ENCODE measurements at places on chromosomes 6 and 20.

DNA sequence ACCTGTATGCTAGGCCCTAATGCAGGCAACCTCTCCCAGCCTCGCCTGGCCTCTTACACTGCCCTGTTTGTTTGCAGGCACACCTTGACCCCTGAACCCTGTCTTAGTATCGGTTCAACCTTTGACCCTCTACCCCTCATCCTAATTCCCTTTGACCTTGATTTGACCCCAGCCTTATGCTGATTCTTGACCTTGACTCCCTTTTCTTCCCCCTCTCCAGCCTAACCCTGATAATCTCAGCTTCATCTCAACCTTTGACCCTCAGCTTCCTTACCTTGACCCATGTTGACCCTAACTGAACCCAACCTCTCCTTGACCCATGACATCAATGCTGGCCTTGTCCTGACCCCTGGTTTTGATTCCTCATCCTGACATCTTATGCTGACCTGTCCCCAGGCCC, 33.8 kb downstream of the UQCC2 start:
- no peak for DNase-seq

DNA sequence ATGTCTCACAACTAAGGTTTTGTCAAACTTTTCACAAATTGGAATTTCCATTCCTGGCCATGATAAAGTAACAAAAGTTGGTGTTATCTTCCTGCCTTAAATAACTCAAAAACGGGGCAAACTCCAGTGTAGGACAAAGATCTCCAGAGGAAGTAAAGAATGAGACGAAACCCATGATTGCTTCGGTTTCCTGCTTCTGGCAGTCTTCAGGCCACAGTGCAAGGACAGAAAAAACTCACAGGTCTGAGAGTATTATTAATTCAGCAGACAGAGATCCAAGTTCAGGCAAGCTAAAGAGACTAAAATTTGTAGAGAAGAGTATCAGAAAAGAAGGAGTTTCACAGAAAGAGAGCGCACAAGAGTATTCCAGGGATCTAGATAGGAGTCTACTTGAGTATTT, 64.8 kb upstream of the RCAN2 start:
- DNase-seq, result no peak

DNA sequence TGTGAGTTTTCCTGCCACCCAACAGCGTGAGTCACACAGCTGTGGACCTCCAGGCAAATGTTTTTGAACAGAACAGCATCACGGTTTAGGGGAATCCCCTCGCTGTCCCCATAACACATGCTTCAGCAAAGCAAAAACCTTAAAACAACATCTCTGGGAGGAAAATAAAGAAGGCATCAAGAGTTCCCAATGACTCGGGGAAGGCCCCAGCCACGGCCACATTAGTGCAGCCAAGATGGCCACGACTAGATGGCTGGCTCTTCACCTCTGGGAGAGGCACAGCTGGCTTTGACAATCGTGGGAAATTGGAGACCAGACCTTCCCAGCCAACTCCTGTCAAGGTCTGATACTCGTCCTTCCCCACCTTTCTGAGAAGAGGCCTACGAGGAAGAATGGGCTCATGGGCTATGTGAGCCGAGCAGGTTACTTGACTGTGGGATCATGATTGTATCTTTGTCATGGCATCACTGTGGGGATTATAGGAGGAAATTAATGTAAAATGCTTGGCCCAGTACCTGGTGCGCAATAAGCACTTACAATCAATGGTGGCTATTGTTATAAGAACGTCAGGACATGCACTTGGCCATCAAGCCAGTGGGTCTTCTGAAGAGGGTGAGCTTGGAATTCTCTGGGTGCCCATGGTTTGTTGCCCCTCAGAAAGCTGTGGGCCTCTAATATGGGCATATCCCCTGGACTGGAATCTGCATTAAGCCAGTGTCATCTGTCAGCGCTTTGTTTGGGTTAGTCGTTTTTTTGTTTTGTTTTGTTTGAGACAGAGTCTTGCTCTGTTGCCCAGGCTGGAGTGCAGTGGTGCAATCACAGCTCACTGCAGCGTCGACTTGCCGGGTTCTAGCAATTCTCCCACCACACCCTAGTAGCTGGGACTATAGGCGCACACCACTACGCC, 43.6 kb downstream of the FGD2 start:
- peak; percentile 72 for DNase-seq

DNA sequence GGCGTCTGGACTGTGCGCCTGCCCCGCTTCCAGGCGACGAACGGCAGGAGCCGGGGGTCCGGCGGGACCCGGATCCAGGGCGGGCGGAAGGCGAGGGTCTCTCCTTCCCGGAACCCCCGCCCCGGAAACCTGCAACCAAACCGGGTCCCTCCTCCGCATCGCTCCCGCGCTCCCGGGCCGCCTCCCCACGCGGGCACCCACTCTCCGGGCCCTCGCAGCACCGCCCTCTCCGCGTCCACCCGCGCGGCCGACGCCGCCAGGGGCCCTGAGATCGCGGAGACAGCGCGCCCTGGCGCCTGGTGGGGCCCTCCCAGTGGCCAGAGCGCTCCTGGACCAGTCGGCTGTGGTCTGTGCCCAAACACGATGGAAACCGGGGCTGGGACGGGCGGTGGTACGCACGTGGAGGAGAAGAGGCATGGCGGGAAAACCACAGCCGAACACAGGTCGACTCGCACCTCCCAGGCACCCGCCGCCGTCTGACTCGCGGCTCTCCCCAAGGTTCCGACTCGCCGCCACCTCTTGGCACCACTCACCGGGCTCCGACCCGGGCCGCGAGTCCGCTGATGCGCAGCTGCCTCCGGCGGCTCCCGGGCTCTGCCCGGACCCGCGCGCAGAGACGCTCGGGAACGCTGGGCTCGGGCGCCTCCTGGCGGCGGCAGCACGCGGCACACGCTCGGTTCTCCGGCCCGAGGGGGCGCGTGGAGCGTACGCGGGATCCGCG, 7.9 kb downstream of the NKX2-2 start:
- DNase-seq, result peak; percentile 79

DNA sequence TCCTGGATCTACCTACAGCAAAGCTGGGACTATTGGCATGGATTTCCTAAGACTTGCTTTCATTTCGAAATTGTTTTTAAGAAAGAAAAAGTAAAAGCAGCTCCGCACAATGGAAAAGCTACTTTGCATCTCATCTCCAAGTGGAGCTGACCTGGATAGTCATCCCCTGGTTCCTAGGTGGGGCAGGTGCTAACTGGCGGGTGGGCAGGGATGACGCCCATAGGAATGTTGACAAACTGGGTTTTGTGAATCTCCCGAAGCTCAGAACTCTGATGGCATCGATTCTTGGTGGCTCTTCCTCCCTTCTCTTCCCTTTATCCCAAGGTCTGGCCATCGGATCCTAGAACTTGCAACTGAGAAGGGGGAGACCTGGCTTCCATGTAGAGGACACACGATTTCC, 12.4 kb upstream of the EZR start:
- DNase-seq, result no peak

- peak; percentile 3 for DNase-seq
Measured at GRCh38 chr6:83853178-83854000, at the start of gene RIPPLY2. Gene RIPPLY2 (plus strand): TSS chr6:83853360. CDS start chr6:83853417, 57 bp downstream.

- DNase-seq, result no peak
Measured at GRCh38 chr6:141874930-141875602, 257.7 kb upstream of the GJE1 start.

- DNase-seq, result no peak
Measured at GRCh38 chr6:18350271-18350670, 36.9 kb upstream of the RNF144B start.

GRCh38 chr6:90003069-90003795, 109.0 kb downstream of the GJA10 start:
- no peak for DNase-seq

DNA sequence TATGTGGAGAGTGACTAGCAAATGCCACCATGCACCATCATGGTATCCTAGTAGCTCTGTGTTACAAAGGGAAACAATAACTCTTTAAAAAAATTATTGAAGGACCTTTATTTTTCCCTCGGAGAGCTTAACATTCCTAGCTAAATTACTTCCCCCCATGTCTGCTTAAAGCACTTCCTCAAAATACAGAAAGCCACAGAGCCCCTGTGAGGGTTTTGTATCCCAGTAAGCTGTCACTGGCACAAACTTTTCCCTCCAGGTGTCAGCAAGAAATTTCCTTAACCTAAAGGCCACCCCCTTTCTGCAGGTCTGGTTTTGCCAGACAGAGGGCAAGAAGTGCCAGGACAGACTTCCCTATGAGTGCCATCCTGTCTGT, 340.0 kb upstream of the PRDM1 start:
- no peak for DNase-seq

- no peak for DNase-seq
Measured at GRCh38 chr20:23200413-23200812, 114.3 kb upstream of the CD93 start.

Data from stimulated activated CD4-positive, alpha-beta T cell treated with anti-CD3 and anti-CD28 coated beads, Interleukin-4, amount 100 ng/mL, for 1 hour (primary cell).